Panc1 (cell line): ENCODE measurements at places on chromosomes 7 and 10.

DNA sequence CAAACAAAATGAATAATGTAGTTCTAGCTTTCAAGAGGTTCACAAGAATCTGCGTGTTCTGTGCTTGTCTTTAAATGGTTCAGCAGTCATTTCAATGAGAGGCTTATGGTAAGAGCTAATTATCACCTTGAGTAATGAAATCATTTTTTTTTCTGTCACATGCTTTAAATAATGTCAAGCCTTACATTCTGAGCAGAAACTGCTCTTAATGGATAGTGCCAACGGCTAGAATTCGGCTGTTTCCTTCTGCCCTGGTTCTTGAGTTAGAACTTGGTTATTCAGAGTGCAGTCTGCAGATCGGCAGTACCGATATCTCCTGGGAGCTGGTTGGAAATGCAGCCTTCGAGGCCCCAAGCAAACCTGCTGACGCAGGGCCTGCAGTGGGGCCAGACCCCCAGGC, 316.2 kb downstream of the CAMK1D start:
- DNase-seq: no peak
- no peak overlapping the region for H3K27ac ChIP-seq
- H3K36me3 ChIP-seq: no peaks in the 10 kb centered on the region

DNA sequence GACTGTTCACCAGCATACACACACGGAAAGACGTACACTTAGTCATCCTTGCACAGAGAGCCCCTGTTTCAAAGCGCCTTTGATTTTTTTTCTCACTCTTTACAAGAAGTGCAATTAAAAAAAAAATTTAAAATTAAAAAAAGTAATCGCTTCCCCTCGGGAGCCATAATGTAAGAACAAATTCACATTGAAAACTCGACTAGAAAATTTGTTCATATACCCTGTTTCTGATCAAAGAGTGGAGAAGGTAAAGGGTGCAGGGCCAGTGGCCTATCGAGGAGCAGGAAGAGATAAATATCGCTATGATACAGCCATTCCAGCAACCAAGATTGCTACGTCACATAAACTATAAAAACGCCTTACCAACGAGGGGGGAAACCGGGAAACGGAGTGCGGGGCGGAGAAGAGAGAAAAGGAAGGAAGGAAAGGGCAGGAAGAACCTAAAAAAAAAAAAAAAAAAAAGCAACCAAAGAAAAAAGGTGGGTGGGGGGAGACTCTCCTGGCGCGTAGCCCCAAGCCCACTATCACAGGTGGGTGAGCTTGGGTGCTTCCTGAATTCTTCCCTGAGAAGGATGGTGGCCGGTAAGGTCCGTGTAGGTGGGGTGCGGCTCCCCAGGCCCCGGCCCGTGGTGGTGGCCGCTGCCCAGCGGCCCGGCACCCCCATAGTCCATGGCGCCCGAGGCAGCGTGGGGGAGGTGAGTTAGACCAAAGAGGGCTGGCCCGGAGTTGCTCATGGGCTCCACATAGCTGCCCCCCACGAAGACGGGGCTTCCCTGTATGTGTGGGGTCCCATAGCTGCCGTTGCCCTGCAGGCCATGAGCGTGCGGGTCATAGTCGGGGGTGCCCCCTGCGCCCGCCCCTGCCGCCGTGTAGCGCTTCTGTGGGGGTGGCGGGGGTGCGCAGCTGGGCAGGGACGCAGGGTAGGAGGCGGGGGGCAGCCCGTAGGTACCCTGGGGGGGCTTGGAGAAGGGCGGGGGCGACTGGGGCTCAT, 5.2 kb upstream of the HOXA2 start:
- H3K27ac ChIP-seq: peak overlapping the region; percentile 2; the same call in 1 of the 2 replicates
- H3K4me1 ChIP-seq: peaks cover 76% of the 10 kb centered on the region
- DNase-seq: no peak
- H3K27me3 ChIP-seq: no peaks in the 10 kb centered on the region

GRCh38 chr7:44707558-44708230, 41.0 kb upstream of the ZMIZ2 start:
- no peak for DNase-seq
- no peak overlapping the region; the same call in 1 of the 2 replicates for H3K27ac ChIP-seq
- no peaks in the 10 kb centered on the region for H3K27me3 ChIP-seq

DNA sequence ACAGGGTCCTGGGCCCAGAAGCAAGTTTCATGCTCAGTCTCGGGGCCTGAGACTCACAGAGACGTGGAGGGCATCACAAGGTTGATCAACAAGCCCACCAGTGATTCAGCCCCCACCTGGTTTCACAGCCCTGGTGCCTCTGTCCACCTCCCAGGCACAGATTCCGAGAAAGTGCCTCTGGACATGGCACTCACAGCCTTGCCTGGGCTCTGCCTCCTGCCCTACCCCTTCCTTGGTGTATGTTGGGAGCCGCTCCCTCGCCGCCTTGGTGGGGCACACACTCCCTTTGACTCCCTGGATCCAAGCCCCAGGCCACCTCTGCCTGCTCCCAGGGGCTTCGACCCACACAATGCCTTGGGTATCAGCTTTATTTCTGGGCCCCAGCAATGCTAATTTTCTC, 200.8 kb upstream of the PPP2R2D start:
- no peaks in the 10 kb centered on the region for H3K36me3 ChIP-seq
- peaks cover 4% of the 10 kb centered on the region; the same call in 1 of the 2 replicates for H3K27me3 ChIP-seq
- H3K4me3 ChIP-seq: no peak overlapping the region
- DNase-seq: no peak
- H3K27ac ChIP-seq: no peak overlapping the region
- no peaks in the 10 kb centered on the region for H3K4me1 ChIP-seq

DNA sequence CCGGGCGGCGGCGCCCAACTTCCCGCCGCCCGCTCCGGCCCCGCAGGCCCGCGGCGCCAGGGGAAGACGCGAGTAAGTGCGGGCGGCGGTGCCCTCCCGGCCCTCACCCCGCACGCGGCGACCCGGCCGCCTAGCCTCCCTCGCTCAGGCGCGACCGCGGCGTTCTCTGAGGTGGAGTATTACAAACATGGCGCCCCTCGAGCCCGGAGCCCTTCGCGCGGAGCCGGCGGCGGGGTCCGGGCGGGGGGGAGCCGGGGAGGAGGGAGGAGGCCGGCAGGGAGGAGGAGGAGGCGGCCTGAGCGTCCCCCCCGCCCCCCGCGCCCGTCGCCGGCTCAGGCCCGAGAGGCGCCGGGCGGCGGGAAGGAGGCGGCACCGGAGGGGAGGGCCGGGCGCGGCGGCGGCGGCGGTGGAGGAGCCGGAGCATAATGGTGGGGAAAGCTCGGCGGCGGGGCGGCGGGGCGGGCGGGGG, at the start of gene ZMYND11:
Gene ZMYND11, plus strand, starts transcription at position 324 of the 469 bp plus-strand sequence. CDS start 44,558 bp downstream, outside the sequence.
- no peak for DNase-seq
- H3K4me1 ChIP-seq: peaks cover 24% of the 10 kb centered on the region
- H3K27me3 ChIP-seq: no peaks in the 10 kb centered on the region
- peak within 1 kb of the TSS; percentile 81 for H3K27ac ChIP-seq
- no peaks in the 10 kb centered on the region for H3K36me3 ChIP-seq
